Natural killer cell (primary cell): ENCODE measurements at places on chromosomes 1 and 21. TPM values are rescaled to one million over a fixed set of nuclear protein-coding genes. Genes with fewer than 3 reads are reported as not detected.
A peak's percentile ranks its signal among the peaks of the same experiment; 100 is the strongest.

DNA sequence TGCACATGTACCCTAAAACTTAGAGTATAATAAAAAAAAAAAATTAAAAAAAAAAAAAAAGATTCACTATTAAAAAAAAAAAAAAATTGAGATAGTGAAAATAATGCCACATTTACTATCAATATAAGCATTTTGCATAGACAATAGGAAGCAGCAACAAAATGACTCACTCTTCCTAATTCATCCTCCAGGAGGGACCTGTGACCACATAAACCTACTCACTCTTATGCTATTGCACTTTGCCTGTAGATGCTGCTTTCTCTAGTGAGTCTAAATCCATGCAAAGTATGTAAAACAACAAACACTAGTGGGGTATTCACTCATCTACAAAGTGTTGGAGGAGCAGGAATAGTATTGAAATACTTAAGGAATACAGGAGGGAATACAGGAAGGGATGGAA lies 2.9 kb downstream of the OR10J5 start:
- DNase-seq, result no peak

VANGL1 gene
- total RNA-seq, result 14.8 TPM

GRCh38 chr1:32774464-32774808 lies 42.7 kb downstream of the YARS1 start:
- DNase-seq, result no peak

FCRL1 gene
- 2.0 TPM for total RNA-seq

- DNase-seq, result no peak
Measured at GRCh38 chr1:84669831-84670230, 20.4 kb downstream of the SSX2IP start.

DNA sequence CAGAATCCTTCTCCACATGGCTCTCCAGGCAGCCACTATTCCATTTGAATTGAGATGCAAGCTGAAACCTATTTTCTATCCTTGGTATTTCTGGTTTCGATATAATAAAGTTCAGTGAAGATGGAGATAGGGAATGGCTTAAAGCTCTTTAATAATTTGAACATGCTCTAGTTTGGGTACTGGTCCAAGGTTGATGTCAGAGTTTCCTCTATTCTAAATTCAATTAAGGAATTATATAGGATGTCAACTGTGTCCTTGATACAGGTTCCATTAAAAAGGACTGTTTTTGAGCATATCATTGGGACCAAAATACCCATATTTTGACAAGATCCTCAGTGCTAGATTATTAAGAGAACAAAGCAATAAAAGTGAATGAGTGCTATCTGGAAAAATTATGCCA lies 245.3 kb downstream of the SPATA17 start:
- DNase-seq, result no peak

SMCP gene
- not detected for total RNA-seq

- no peak for DNase-seq
Measured at GRCh38 chr21:32929633-32930038, 96.1 kb upstream of the OLIG2 start.

DNA sequence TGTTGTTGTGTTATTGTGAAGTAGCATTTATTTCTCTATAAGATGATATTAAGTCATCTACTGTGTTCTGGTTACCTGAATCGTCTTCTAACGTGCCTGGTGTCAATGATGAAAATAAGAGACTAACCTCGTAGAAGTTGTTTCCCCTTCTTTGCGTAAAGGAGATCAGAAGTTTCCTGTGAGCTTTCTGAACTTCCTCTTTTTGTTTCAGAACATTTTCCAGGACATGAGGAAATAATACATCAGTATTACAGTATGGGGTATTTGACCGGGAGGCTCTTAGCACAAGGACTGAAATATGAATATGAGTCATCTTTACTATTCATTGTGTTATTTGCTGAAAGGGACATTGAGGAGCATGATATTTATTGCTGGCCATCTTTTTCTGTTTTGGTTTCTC lies 1.3 kb downstream of the ST6GALNAC3 start:
- peak; percentile 12 for DNase-seq

CHIA gene
- total RNA-seq, result not detected
